Inflammatory macrophage treated with lipopolysaccharide for 4 hours (primary cell): ENCODE measurements at places on chromosomes 5 and 9.

GRCh38 chr9:106682420-106682819 is 180.5 kb upstream of the ZNF462 start:
- DNase-seq, result no peak

DNA sequence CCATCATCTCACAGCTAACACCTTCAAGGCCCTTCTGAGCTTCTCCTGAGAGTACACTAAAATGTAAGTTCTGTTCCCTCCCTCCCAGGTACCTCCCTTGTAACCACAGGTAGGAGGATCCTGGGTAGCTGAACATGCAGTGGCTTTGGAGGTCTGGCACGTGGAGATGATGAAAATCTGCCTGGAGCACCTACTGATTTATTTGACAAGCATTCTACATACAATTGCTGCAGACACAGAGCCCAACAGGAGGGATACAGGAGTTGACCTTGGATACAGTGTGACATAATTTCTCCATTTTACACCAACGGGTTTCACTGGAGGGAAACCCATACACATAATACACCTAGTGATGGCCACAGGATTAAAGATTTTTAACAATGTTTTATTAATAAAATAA is 478.7 kb downstream of the SEMA5A start:
- no peak for DNase-seq

DNA sequence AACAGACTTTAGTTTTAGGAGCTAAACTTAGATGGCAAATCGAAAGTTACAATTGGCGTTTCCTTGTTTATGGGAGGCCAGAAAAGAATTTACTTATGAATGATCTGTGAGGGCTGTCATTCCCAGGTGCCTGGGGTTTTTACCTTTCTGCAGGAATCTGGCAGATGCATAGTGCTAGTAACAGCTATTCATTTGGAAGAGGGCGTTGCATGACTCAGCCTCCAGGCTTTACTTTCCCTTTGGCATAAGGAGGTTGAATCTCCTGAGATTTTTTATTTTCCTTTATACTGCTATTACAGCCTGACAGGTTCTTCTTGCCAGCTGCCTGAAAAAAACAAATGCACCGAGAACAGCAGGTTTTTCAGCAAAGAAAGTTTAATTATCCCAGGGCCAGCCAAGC is 30.0 kb downstream of the CARD6 start:
- DNase-seq, result no peak

DNA sequence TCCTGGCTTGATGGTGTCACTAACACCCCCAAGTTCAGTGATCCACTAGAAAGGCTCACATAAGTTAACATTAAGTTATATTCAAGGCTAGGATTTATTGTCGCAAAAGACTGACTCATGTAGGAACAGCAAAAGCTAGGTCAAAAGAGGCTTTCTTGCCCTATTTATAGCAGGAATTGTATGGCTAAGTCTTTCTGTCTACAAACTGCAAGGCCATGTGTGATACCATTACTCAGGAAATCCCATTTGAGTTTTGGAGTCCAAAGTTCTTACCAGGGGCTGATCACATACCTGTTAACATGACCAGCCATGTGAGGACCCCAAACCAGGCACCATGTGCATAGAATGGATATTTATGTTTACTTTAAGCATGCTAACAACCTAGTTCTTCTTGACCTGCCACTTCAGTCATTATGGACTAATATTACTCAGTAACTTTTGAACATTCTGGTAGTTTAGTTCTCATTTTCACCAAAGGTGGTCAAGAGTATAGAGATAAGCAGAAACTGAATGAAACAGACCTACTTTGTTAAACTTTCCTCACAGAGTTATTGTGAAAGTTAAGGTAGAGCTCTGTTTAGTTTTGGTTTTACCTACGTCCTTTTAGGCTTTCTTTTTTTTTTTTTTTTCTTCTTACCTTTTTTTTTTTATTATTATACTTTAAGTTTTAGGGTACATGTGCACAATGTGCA is 281.1 kb downstream of the FER start:
- DNase-seq, result no peak

- no peak for DNase-seq
Measured at GRCh38 chr9:20658677-20659473, 25.2 kb upstream of the FOCAD start.

DNA sequence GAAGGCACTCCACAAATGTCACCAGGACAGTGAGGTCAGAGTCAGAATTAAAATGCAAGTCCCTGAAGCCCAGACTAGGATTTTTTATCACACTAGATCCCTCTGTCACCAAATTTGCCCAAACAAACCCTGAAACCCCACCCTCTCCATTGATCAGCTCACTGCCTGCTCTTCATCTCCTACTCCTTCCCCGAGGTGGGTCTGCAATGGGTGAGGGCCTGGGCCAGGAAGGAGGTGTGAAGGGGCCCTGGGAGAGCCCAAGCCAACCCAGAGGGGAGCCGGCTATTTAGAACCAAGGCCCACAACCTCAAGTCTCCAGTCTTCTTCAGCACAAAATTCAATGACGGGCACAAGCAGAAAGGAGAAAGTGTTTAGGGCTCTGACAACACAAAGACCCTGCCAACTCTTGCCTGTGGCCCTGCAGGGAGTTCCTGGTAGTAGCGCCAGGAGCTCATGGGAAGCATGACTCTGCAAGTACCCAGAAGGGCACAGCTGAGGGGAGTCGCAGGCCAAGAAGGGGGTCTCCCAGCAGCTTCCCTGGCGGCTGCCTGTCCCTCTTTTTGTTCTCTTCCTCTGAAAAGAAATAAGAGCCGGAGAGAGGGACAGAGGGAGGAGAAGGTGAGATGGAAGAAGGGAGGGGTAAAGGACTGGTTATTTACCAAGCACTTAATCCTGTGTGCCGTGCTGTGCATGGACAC is 5.5 kb downstream of the FOXI1 start:
- no peak for DNase-seq

DNA sequence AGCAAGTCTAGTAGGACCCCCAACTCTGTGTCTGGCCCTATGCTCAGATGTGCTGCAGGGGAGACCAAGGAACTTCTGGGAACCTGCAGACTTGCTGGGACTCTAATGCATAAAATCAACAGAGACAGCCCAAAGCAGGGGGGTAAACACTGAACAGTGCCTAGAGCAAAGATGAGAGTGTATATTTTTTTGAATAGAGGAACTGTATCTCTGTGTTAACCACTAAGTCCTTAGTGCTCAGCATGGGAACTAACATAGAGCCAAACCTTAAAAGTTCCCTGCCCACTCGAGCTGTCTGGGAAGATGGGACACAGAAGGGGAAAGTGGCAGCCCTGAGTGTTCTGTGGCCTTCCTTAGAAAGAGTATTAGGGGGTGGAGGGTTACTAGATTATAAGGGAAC is 51.9 kb downstream of the C5orf15 start:
- DNase-seq, result no peak

GRCh38 chr9:93290495-93291434 is 106.8 kb downstream of the WNK2 start:
- DNase-seq, result no peak

GRCh38 chr9:530681-531080 is 310.8 kb upstream of the DMRT1 start:
- DNase-seq, result no peak

DNA sequence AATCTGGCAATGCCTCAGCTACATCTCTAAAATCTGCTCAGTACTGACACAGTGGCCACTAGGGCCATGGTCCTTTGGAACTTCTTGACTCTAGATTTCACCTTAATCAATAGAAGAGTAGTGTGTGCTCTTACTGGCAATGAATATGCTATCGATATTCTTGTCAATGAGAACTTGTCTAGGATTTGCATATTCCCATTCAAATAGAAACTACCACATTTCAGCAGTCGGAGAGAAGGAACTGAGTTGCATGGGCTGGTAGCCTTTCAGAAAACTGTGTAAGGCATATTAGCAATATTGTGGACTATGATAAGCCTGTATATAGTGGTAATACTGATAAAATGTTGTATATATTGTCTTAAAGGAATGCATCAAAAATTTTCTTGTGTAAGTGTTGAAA is 45.3 kb upstream of the NAA35 start:
- DNase-seq, result no peak

DNA sequence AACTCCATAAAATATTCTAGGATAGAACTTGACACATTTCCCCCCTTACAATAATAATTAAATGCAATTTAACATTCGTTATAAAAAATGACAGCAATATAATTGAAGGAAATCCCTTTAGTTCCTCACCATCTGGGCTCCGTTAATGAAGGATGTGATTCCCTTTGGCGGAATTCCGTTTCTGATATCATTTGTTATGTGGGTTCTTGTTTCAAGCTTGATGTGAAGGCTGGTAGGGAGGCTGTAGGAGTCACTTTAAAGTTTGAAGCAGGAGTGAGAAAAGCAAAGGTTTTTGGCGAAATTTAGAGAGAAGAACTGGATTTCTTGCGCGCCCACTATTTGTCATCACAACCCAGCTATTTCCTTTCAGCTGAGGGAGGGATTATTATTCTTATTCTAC is 4.0 kb downstream of the RGS7BP start:
- no peak for DNase-seq

DNA sequence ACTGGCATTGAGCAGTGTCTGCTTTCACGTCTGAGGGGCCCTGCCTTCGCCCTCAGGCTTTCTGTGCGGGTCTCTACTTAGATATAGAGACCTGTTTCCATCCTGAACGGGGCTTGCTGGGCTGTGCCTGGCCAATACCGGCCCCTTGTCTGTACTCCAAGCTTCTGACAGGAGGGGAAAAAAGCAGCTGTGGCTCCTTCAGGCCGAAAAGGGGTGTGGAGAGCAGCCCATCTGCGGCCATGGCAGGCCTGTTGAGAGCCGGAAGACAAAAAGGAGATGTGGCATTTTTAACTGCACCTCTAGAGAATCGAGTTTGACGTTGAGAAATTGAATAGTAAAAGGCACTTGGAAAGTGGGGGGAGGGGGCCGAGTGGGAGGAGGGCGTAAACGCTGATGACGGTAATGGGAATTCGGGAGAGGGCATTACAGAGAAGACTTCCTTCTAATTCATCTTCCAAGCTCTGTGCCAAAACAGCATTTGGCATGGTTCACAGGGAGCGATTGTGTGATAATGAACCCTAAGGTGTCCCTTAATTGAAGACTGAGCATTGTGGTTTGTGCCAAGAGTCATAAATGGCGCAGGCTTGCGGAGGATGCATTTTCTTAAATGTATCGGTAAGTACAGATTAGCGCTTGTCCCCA is 25.1 kb upstream of the PRDM12 start:
- DNase-seq, result no peak

DNA sequence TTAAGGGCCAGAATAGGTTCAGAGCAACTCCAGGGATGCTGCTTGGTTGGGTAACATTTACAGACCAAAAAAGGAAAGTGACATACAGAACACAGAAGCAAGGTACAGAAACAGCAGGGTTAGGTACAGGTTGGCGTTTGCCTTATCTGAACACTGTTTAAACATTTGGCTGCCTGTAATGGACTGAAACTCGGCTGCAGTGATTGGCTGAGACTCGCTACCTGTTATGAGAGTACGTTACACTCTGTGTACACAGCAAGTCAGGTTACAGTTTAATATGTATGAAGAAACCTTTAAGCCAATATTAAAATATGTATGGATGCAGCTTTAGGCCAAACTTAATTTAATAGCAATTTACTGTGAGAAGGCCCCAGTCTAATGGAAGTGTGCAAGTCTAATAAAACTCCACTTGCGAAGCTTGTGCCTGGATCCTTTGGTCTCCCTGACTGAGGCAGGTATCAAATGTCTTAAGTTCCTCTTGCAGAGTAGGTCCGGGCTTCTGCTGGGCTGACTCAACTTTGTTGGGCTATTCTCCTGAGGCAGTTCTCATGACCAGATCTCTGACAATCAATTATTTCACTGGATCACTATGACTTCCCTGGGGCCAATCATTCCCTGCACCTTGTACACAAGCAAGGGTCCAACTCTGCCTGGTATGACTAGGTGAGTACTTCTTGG is 204.9 kb downstream of the ZNF462 start:
- DNase-seq, result no peak

DNA sequence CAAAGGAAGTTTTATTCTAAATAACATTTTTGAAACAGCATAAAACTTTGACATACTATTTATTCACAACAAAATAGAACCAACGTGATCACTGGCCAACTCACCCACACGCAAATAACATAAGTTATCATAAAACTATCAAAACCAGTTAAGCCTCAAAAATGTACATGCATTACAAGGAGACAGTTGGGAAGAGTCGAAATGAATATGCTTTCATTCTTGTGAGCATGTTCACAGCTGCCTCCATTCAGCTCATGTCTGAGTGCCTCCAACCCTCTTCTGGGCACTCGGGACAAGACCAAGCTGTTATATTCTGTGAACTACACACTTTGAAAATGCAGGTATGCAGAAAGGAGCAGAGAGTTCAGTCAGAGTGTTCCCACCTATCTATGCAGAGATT is 284.9 kb downstream of the BNC2 start:
- no peak for DNase-seq

DNA sequence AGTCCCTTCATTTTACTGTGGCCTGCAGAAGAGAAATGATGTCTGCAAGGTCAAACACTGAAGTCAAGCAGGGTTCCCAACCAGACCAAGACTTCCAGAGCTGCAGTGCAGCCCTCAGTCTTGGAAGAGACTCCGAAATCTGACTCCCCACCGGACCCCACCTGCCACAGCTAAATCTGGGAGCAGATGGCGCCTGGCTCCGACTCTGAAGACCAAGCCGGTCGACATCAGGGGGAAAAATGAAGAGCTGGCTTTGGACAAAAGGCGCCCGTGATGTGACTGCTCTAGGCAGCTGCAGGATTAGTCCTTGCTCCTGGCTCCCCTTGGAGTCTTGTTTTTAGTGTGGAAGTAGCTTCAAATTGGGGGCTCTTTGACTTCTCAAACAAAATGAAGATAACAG is 72.4 kb upstream of the ZNF622 start:
- no peak for DNase-seq

- DNase-seq, result no peak
Measured at GRCh38 chr9:99833735-99834134, 12.1 kb downstream of the NR4A3 start.

DNA sequence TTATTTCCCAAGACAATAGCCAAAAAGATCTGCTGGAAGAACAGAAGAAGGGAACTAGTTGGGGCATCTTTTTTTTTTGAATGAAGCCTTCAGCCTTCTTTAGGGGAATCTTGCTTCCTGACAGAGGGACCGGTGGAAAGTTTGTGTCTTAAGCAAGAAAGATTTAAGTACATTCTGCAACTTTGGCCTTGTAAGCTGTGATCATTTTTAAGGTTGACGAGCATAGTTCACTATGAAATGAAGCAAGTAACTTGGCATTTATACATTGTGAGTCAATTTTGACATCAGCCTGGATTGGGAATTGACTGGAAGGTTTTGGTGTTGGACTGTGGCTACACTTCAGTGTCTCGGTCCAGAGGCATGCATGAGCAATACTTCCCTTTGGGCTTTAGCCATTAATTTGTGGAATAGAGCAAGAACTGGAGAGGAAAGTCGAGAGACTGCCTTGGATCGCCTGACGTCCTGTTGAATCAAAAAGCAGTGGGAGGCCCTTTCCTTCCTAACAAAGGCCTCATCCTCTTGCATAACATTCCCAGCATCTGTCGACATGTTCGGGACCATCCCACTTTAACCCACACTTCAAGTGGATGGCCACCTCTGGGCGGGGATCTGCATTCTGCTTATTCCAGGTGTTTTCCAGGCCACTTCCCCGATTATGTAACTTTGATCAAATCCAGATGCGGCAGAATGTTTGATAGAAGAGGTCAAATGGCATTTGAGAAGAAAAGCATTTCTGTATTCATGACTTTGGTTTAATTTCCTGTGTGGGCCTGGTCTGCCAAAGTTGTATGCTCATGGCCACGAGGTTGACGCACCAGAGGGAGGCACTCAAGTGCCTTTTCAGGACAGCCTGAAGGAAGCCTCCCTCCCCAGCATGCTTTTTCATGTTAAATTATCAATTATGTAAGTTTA is 12.5 kb downstream of the ABL1 start:
- DNase-seq, result peak; percentile 65
